NCI-H82 (cell line): ENCODE measurements at places on chromosomes 1 and 21.

- DNase-seq, result no peak
Observed at GRCh38 chr1:109059026-109059425, 16.8 kb downstream of the TAF13 start.

GRCh38 chr1:10727751-10728232, 68.7 kb downstream of the CASZ1 start:
- no peak for DNase-seq

DNA sequence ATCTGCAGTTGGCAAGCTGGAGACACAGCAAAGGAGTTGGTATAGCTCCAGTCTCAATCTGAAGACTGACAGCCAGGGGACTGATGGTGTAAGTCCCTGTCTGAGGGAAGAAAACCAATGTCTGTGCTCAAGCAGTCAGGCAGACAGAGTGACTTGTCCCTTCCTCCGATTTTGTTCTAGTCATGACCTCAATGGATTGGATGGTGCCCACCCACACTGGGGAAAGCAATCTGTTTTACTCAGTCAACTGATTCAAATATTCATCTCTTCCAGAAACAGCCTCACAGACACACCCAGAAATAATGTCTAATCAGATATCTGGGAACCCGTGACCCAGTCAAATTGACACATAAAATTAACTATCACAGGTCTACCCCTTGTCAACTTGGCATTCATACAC, 11.9 kb upstream of the MRPL39 start:
- no peak for DNase-seq

DNA sequence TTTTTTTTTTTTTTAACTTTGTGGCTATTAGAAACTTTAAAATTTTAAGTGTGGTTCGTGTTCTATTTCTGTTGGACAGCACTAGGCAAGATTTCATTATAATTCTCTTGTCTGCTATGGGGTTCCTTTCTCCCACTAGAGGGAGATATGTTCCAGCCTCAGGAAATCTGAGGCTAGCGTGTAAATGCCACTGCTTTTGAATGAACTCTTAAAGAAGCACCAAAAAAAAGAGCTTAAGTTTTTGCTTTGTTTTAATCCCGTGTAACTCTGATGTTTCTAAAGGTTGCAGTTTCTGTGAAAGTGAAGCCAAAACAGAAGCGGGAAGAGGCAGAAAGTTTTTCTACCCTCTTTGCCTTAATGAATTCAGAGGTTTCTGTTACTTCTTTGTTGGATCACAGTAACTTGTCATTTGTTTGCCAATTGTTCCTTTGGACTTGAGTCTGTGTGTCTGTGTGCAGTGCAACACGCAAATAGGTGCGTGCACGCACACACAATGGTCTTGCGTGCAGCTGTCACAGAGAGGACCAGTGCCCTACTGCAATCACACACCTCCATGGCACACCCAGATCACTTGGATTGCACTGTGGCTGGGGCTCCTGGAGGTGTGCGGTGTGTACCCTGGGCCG, 32.3 kb downstream of the HHAT start:
- peak; percentile 63 for DNase-seq

- DNase-seq, result no peak
Observed at GRCh38 chr1:246798107-246798506, 73.9 kb downstream of the SCCPDH start.

DNA sequence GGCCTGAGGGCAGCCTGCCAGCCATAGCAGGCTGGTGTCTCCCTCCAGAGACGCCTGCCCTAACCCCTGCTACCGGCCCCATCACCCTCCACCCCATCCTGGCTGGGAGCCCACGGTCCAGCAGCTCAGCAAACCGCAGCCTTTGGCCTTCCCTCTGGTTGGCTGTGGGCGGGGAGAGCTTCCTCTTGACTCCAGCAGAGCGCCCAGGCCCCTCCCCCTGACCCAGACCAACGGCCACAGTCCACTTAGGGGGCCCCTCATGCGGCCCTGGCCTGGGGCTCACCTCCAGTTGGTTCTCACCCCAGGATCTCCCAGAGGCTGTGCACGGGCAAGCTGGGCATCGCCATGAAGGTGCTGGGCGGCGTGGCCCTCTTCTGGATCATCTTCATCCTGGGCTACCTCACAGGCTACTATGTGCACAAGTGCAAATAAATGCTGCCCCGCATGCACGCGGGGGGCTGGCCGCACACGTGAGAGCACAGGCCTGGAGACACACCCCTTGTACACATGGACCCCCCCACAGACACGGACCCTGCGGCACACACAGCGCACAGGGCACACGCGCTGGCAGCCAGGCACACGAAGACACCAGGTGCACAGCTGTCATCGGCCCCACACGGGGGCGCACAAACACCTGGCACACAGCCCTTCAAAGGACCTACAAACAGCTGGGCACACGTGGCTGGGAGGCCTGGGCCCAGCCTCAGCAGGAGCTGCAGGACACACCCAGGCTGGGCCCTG, 3.1 kb downstream of the SMIM1 start:
- peak; percentile 74 for DNase-seq

DNA sequence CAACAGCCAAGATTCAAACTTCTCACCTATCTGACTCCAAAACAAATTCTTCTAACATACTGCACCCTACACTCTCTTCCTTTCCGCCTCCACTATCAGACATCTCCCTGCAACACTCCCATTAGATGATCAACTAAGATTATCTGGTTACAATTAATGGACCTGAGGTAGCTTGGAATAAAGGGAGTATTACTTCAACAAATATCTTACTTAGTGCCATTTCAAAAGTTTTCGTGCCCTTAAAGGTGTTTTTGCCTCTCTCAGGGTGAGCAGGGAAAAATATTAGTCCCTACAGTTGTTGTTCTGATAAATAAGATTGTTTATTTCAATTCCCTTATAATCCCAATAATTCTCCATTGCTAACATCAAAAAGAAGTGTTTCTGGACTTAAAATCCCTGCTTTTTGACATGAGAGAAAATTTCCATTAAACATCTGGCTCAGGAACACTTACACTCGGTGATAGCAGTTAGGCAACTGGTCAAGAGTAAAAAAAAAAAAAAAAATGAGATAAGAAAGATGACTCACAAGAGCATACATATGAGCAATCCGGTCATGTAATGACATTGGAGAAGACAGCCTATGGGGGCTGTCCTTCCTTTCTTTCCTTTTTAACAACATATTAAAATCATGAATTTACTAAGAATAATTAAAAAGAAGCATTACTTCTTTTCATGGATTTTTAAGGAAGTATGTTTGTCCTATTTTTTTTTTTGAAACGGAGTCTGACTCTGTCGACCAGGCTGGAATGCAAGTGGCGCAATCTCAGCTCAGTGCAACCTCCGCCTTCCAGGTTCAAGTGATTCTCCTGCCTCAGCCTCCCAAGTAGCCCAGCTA, 7.6 kb downstream of the RSBN1 start:
- DNase-seq, result no peak

DNA sequence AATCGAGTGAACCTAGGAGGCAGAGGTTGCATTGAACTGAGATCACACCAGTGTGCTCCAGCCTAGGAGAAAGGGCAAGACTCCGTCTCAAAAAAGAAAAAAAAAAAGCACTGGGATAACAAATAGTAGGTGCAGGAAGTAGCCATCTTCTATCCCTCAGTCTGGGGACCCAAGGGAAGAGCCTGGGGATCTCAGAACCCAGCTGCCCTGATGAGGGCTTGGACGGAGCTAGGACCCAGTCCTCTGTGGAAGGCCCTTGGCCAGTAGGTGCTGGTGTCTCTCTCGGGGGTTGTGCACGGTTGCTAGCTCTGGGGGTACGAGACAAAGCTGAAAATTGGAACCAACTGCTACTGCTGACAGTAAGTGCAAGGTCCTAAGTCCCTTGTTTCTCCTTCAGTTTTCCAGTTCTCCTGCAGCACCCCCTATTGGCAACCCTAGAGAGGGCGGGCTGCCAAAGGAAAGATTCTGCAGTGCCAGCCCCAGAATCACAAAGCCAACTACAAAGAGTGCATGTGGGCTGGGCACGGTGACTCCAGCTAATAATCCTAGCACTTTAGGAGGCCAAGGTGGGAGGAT, 57.6 kb upstream of the KIF1B start:
- DNase-seq, result peak; percentile 59

- DNase-seq, result no peak
Observed at GRCh38 chr1:16998589-16998988, 13.1 kb downstream of the ATP13A2 start.

- no peak for DNase-seq
Observed at GRCh38 chr1:214414691-214415090, 133.7 kb downstream of the SMYD2 start.

- peak; percentile 52 for DNase-seq
Observed at GRCh38 chr1:88655685-88656299, 28.3 kb upstream of the PKN2 start.

- DNase-seq, result no peak
Observed at GRCh38 chr1:172672720-172673119, 13.8 kb downstream of the FASLG start.

DNA sequence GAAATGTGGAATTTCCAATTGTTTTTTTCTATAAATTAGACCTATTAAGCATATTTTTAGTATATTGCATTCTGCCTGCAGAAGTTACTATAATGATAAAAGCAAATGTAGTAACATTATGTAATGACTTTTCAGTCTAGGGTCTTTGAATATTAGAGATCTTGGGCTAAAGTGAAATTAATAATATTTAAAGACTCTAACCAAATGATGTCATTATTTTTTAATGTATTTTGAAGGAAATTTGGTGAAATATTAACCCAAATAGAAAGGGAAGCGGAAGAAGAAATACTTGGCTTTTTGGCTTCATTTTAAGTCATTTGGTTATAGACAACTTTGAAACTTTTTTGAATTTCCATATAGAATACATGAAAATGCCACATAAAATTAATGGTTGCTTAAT, 26.8 kb downstream of the RAB4A start:
- DNase-seq, result no peak

- DNase-seq, result no peak
Observed at GRCh38 chr1:155000411-155000725, 2.2 kb upstream of the ZBTB7B start.

GRCh38 chr1:83996621-83997020, 2.3 kb downstream of the TTLL7 start:
- DNase-seq, result peak; percentile 54

GRCh38 chr1:21335750-21336224, 45.5 kb upstream of the ECE1 start:
- DNase-seq, result no peak

DNA sequence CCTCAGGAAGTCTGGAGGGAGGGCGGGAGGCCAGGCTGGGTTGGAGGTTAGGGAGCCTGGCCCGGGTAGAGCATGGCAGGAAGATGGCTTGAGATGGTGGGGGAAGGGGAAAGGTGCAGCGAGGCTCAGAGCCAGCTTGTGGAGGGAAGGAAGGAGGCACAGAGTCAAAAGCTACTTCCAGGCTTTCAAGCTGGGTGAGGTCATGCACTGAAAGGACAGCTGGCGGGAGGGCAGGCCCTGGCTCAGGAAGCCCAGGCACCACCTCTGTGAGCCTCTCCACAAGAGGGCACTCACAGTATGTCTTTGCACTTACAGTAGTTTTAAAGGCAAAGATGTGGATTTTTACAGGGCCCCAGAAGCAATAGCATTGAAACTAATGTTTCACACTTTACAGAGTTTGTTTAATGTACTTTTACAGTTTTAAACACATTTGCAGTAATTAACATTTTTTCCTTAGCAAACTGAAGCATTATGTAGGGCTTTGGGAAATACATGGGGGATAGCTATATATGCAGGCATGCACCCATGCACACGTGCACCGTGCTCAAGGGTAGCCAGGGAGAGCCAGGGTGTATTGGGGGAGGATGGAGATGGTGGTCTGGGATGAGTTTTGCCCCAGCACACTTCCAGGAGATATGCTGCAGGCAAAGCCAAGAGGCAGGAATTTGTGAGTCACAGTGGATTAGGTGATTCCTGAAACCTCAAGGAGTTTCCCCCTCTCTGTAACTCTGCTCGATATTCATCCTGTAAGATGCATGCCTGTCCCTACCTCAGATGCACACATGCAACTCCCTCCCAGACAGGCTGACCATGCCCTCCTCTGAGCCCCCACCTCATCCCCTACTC, 6.1 kb upstream of the ADAM15 start:
- peak; percentile 90 for DNase-seq

DNA sequence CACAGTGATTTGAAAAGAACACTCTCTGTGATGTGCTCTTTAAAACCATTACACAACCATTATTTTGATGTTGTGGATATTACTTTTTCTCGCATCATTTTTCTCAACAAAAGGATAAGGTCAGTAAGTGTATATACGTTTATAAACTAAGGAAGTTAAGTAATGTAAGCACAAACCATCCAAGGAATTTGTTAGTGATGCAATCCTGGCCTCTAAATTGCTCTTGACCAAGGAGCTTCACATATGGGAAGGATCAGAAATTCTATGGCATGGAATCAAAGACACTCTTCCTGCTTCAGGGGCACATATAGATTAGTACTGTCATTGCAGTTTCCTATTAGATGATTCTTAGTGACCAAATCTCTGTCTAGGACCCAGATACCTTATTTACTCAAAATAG, 3.6 kb upstream of the PPP2R5A start:
- no peak for DNase-seq

GRCh38 chr1:39154553-39155421, 49.7 kb upstream of the MACF1 start:
- DNase-seq, result peak; percentile 35

DNA sequence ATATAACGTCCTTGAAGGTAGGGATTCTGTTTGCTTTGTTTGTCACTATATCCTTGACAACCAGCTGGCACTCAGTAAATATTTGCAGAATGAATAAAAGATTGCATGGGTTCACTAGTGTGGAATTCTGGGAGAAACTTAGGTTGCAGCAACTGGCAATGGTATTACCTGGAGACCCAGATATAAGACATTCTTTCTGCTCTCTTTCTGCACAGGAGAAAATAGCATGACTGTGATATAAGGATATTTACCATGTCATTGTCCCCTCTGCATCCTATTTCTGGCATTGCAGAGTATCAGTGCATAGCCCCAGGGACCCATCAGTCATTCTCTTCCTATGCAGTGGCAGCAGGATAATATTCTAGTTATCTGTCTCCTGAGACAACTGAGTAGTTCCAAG, 308.9 kb upstream of the LRRC7 start:
- no peak for DNase-seq

GRCh38 chr1:154265586-154265985, 6.8 kb upstream of the HAX1 start:
- DNase-seq, result no peak

DNA sequence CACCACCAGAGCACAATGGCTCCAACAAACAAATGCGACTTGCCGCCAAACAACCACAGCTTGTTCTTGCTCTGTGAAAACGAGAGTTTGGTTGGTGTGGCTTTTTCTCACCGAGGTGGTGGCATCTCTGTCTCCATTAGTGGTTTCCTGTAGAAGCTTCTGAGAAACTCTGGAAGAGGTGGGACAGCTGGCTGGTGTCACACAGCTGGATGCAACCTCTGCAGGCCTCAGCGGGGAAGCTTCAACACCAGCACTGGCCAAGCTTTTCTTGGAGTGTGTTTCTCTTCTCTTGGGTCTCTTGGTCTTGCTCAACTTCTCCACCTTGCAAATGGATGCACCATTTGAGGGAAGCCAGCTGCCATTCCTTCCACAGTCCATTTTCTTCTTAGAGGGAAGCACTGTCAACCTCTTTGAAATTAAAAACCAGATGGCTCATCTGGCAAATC, 124.8 kb downstream of the KCNN3 start:
- DNase-seq, result no peak

- DNase-seq, result no peak
Observed at GRCh38 chr21:25913479-25913878, 178.7 kb downstream of the GABPA start.

- DNase-seq, result no peak
Observed at GRCh38 chr1:76023669-76024435, 50.7 kb upstream of the ST6GALNAC3 start.
